ENCODE measurements at places on chromosomes 7 and 10.

- peak; percentile 5 for DNase-seq
These were observed 159.5 kb upstream of the AGR3 start for GRCh38 chr7:17041324-17041723.

DNA sequence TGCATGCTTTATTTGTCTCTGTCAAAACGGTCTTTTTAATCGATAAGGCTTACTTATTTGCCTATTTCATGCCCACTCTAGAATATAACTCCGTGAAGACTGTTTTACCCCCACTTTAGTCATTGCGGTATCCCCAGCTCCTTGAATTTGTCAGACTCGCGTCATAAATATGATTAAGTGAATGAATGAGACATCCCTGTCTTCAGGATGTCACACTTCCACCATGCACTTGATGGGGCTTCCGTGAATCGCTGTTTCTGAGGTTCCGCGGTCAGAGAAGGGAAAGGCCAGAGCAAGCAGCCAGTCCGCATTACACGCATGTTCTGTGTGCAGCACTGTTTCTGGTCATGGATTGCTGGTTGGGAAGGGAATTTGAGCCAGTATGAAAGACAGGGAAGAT lies 138.8 kb downstream of the CELF2 start:
- DNase-seq, result no peak

GRCh38 chr7:67451306-67451705 lies 454.7 kb downstream of the TYW1 start:
- no peak for DNase-seq

DNA sequence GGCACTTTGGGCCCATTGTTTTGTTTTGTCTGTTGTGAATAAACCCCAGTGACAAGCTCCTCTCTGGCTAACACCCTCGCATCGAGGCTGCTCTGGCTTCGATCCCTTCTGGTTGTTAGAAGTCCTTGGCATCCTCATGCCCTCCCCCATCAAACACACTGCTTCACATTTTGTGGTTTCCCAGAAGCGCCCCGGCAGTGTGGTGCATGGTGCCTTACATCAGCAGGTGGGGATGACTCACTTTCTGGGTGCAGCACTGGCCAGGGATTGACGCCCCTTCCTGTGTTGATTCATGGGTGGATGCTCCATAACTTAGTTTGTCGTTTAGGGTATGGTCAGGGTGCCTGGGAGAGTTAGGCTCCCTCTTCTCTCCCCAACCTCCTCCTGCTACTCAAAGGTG lies 51.4 kb downstream of the PLPP4 start:
- DNase-seq, result no peak

DNA sequence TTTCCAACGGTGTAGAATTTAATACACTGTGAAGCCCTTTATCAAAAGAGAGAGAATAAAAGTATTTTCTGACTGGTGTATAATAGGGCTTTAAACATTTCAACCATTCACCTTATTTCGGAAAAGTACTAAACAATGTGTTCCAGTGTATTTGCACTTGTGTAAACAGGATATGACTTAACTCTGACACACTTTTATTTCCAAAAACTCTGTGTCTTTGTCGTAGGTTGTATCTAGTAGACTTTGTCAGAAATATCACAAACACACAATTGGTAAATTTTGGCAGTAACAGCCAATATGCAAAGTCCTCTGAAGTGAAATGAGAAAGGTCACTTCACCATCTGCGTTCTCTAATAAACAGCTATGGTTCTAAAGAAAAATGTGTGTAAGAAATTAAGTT lies 10.3 kb upstream of the TSPAN13 start:
- DNase-seq, result no peak

- no peak for DNase-seq
These were observed 191.0 kb upstream of the PLPP4 start for GRCh38 chr10:120266022-120266421.

DNA sequence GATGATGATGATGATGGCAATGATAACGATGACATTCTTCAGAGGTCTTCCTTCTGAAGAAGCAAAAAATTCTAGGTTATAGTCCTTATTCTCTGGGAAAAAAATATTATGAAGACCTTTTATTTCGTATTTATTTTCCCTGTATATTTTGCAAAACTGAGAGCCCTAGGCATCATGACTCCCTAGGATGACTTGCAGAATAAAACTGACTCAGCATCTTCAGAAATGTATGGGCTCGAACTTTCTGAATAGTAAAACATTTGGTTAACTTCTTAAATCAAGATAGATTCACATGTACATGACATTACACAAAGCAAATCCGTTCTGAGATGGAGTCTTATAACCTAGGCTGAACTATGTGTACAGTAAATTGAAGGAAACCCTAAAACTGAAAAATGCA lies 29.4 kb downstream of the DKK1 start:
- DNase-seq, result no peak

GRCh38 chr7:24722386-24723177 lies 34.7 kb downstream of the GSDME start:
- DNase-seq, result no peak

DNA sequence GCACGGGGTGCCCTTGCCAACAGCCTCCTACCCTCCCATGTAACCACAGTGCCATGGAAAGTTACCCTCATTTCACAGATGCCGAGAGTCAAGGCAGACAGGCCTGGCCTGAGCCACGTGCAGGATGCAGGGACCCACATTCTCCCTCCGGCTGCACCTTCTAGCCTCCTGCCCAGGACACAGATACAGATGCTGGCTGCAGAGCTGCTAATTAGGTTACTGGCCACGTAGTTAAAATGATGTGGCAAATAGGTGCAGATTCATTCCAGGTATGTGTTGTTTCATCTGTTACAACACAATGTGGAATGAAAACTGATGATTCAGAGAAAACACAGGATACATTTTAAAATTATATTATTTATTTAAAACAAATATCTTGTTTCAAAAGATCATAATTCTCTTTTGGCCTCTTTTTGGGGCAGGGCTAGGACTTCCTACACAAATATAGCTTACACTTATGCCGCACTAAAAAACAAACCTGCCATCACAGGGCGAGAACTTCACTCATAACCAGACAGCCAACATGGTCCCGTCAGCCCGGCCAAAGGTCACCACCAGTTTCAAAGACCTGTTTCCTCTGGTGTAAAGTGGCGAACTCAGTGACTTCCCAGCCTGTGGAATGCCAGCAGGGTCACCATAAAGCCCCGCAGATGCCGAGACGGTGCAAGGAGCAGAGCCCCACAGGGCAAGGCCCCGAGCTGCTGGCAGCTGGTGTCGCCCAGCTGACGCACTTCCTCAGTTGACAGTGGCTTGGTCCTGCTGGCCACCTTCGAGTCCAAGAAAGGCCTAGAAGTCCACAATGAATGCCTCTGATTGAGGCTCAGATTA lies 83.5 kb downstream of the TNS3 start:
- no peak for DNase-seq

GRCh38 chr7:44489955-44490350 lies 505 bp downstream of the NUDCD3 start:
- peak; percentile 17 for DNase-seq

DNA sequence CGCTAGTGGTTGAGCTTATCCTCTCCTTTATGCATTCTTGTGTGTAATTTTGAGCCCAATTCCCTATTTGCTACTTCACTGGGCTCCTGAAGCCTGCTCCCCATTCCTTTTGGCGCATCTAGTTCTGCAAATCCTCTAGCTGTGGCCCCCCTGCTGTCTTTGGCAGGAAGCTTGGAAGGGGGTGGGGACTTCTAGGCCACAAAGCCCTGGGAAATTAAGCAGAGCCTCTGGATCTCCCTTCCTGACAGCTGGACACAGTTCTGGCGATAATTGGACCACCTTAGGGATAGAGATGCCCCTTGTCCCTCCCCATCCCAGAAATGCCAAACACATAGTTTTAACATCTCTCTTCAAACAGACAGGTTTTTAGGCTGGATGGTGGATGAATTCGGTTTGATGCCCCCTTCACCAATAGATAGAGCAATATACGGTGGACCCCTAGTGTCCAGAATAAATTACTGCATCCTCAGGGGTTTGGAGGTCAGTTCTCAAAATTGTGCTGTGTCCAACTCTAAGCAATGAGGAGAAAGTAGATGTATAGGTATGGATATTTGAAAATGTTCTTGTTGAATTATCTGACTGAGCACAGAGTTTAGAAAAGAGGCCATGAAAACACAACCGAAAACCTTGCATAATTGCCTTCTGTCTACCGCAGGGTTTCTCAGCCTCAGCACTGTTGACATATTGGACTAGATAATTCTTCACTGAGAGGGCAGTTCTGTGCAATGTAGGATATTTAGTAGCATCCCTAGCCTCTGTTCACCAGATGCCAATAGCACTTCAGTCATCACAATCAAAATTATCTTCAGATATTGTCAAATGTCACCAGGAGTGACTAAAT lies 75.5 kb downstream of the PAPSS2 start:
- peak; percentile 42 for DNase-seq

GRCh38 chr10:44070282-44070681 lies 314.6 kb downstream of the CXCL12 start:
- no peak for DNase-seq

DNA sequence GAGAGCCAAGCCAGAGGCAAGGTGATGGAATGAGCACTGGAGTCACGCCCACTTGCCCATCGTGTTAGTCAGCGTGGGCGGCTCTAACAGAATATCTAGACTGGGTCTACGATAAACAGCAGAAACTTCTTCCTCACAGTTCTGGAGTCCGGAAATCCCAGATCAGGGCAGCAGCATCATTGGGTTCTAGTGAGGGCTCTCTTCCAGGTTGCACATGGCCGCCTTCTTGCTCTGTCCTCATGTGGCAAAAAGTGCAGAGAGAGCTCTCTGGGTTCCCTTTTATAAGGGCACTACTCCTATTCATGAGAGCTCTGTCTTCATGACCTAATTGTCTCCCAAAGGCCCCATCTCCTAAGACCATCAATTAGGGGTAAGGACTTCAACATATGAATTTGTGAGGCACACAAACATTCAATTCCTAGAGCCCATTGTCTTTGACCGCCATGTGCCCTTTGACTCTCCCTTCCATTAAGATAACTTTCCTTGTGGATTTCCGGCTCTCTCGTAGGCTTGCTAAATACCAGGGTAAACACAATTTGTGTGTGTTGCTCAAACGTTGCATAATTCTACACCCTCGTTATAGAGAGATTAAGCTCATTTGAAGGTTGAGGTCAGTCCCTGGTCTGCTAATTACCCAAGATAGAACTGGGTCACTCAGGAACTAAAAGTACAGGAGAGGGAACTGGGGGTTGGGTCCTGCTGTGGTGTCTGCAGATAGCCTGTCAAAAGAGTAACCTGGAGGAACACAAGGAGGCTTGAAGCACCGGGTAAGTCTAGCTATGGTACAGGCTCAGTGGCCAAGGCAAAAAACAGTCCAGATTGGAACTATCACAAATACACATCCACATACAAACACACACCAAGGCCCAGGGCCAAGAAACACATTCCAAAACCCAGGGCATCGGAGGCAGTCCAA lies 28.7 kb upstream of the USP6NL start:
- no peak for DNase-seq

DNA sequence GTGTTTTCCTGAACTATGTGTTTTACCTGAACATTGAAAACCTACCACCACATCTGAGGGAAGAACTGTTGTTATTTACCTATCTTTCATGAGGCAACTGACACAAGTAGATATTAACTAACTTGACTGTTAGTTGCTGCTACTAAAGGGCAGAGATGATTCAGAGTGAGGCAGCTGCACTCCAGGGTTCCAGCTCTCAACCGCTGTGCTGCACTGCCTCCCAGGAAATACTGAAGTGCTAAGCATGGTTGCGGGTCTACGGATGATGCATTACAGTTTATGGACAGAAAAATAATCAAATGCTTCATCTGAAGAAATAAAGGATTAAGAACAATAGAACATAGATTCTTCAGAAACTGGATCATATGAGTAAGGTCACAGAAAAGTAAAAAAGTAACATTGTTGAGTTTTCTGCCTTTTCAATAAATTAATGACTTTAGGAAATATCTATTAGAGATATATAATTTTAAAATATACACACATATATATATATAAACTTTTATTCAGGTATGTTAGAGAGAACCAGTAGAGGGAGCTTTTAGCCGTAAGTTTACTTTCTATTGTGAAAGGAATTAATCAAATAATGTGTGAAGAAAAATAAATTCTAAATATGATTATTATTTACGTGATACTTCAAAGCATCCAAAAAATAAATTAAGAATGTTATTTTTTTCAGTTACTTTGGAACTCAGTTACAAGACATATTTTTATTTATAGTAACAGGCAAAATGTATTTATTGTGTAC lies 620.0 kb downstream of the CNTNAP2 start:
- DNase-seq, result no peak

GRCh38 chr10:72659694-72660093 lies 32.2 kb upstream of the MCU start:
- DNase-seq, result no peak

- DNase-seq, result no peak
These were observed 5.7 kb upstream of the CELF2 start for GRCh38 chr10:11011984-11012383.
